ENCODE measurements at places on chromosomes 12 and 14. TPM values are rescaled to one million over a fixed set of nuclear protein-coding genes. Genes with fewer than 3 reads are reported as not detected.

Gene FZD10
- 0.14 TPM for total RNA-seq

Gene C12orf54
- total RNA-seq = not detected

Gene PTGDR
- not detected for total RNA-seq

Gene ANKRD33
- 0.30 TPM for total RNA-seq

Gene STXBP6
- total RNA-seq = 6.4 TPM

Gene ADAM20
- 0.04 TPM for total RNA-seq

Gene LRRC43
- total RNA-seq = 5.2 TPM

Gene RERG
- 14.8 TPM for total RNA-seq

Gene VAMP1
- 17.7 TPM for total RNA-seq

Gene RDH12
- 0.48 TPM for total RNA-seq

Gene FOXN4
- total RNA-seq = 0.42 TPM

Gene GLS2
- total RNA-seq = 1.4 TPM

Gene TMPRSS12
- total RNA-seq = not detected

Gene KITLG
- 1.1 TPM for total RNA-seq

Gene FGF6
- not detected for total RNA-seq

Gene MYO1H
- 0.21 TPM for total RNA-seq

Gene PLBD1
- 10.0 TPM for total RNA-seq

Gene C1RL
- 32.4 TPM for total RNA-seq

Gene CABP1
- not detected for total RNA-seq

Gene NPAS3
- total RNA-seq = 0.32 TPM

Gene DHRS2
- total RNA-seq = not detected

Gene FAM181A
- not detected for total RNA-seq

Gene GPRC5D
- total RNA-seq = not detected

Gene CD163L1
- 0.18 TPM for total RNA-seq

Gene HOTAIR
- not detected for total RNA-seq

Gene CLEC2D
- total RNA-seq = 4.5 TPM

All from cardiac muscle cell (in vitro differentiated cells and primary cell).